ENCODE measurements at places on chromosomes 5 and 9.

DNA sequence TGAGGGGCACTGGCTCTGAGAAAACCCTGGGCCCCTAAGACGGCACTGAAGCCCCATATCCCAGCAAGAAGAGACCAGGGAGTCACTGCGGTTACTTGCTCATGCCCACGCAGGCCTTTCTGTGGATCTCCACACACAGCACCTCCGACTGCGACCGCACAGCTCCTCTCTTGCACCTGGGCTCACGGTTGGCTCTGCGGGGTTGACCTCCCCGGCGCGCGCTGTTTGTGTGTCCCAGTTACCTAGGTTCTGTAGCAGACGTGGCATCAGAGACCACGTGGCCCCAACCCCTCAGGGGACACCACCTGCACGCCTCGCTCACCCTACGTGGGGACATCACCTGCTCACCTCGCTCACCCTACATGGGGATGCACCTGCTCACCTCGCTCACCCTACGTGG lies 12.7 kb downstream of the LPCAT1 start:
- no peak for DNase-seq

DNA sequence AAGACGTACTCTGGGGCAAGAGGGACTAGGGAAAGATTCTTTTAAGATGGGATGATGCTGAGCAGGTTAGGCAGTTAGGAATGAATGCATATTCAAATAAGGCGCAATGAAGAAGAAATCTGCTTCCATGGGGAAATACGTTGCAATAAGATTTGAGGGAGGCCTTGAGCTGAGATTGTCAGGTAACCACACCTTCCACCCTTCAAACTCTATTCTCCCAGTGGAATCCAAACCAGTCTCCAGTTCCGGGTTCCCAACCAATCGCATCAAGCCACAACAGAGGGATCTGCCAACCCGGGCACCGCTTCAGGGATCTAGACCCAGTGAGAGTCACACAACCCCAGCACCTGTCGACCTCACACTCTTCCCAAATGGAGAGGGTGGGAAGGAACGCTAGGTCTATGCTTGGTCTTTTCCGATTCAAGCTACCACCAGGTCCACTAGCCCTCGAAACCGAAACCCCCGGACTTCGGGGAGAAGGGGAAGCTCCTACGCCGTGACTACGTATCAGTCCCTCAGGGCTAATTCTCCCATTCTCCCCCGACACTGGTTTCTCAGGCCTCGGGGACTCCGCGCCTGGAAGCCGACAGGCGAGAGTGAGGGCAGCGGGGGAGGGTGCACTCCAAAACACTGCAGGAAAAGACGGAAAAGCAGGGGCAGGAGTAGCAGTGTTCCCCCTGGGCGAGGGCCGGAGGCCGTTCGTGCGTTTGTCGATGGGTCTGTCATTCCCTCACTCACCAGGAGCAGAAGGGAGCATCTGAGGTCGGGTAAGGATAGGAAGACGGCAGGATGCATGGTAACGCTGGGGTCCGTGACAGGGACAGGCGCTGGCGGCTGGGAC lies 534 bp downstream of the ERP44 start:
- peak; percentile 35 for DNase-seq

- DNase-seq, result peak; percentile 39
Measured at GRCh38 chr9:21711504-21711903, 90.9 kb upstream of the MTAP start.

GRCh38 chr9:33135470-33135958 lies 31.6 kb downstream of the B4GALT1 start:
- DNase-seq, result no peak

DNA sequence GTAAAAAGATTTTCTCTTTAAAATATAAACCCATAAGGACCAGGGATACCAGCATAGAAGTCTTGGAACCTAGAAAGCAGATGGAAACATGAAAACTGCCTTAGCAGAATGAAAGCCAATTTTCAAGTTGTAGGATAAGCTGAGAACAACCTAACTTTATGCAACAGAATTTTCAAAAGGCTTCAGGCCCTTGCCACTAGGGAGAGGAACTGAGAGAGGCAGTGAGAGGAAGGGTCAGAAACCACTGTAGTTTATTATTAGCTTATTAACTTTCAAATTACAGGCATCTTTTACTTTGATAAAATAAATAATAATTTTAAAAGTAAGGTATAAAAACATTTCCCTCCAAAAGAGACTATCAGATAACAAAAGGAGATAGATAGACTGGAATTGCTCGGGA lies 33.4 kb downstream of the FAM81B start:
- no peak for DNase-seq

DNA sequence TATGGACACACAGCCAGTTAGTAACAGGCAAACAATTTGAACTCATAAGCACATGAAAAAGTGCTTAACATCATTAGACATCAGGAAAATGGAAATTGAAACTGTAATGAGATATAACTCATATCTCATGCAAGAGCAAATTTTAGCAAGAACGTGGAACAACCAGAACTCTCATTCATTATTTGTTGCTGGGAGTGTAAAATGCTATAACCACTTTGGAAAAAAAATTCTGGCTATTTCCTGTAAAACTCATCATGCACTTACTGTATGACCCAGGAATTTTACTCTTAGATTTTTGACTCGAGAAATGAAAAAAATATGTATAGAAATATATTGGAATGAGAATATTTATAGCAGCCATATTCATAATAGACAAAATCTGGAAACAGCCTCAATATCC lies 205.7 kb upstream of the PUM3 start:
- DNase-seq, result no peak

DNA sequence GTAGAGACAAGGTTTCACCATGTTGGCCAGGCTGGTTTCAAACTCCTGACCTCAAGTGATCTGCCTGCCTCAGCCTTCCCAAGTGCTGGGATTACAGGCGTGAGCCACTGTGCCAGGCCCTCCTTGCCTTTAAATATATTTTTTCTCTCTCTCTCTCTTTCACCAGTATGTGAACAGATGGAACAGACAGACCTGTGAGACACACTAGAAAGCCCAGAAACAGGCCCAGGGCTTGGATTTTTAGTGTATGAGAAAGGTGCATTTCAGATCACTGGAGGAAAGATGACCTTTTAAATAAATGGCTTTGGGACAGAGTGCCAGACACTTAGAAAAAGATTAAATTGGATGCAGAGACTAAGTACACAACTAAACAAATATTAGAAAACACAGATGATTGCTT lies 3.1 kb downstream of the RASGEF1C start:
- no peak for DNase-seq

DNA sequence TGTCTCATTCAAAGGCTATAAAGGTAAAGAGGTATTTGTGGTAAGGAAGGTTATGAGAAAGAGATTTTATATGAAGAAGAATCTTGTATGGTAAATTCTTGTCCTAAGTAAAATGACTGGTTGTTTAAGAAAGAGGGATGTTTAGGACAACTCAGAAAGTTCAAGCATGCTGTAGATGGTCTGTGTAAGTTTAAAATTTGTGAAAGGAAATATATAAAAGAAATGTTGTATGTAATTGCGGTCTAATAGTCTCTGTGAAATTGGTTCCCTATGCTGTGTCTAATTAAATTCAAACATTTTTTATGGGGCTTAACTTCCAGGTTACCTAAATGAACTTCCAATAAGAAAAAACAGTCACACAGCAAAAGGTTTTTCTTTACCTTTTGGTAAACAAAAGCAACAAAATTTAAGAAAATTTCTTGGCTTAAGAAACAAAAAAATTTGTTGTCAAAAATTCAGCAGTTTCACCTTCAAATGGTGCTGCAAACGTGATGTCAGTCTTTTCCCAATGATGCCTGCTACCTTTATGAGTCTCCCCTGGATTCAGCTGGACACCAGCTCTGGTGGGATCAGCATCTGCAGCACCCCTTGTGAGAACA lies 83.0 kb upstream of the FCN1 start:
- DNase-seq, result no peak

GRCh38 chr5:178081571-178082243 lies 31.6 kb upstream of the N4BP3 start:
- DNase-seq, result no peak

- no peak for DNase-seq
Measured at GRCh38 chr9:135973277-135974219, 12.4 kb upstream of the UBAC1 start.

GRCh38 chr5:92401-93220 lies 643 bp downstream of the PLEKHG4B start:
- no peak for DNase-seq

DNA sequence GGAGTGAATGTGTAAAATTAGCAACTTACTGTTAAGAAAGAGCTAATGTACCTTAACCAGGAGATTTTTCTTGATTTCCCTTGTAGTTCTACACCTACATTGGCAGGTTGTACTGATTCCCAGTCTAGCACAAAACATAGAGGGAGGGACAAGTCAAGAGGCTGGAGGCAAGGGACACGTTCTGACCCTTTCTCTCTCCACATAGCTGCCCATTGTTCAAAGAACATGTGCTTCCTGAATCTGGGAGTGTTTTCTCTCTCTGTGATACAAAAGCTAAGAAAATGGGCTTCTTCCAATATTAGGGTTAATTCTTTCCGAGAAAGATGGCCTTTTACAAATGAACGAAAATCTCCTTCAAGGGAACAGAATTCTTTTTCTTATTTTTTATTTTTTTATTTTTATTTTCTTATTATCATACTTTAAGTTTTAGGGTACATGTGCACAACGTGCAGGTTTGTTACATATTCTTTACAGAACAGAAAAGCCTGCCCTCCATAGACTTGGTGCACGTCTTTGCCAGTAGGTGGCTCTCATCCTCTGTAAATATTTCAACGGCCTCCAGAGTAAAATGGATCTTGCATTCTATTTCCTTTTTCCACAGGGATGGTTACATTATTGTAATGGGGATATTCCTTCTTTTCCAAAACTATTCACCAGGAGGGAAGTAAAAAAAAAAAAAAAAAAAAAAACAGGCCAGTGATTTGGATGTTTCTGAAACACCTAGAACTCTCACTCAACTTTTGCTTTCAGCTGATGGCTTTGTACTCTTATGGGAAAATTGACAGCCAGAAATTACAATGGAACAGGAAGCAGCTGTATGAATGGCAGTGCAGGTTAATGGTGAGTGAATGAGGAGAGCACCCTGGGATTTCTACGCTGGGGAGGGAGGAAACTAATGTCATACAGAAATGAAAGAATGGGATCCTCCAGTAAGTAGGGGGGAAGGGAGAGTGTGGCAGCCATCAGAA lies 13.1 kb upstream of the IFNA5 start:
- DNase-seq, result peak; percentile 49

- DNase-seq, result no peak
Measured at GRCh38 chr9:36164372-36164771, 4.8 kb upstream of the CCIN start.

- no peak for DNase-seq
Measured at GRCh38 chr9:93958121-93958818, 3.1 kb upstream of the BARX1 start.

DNA sequence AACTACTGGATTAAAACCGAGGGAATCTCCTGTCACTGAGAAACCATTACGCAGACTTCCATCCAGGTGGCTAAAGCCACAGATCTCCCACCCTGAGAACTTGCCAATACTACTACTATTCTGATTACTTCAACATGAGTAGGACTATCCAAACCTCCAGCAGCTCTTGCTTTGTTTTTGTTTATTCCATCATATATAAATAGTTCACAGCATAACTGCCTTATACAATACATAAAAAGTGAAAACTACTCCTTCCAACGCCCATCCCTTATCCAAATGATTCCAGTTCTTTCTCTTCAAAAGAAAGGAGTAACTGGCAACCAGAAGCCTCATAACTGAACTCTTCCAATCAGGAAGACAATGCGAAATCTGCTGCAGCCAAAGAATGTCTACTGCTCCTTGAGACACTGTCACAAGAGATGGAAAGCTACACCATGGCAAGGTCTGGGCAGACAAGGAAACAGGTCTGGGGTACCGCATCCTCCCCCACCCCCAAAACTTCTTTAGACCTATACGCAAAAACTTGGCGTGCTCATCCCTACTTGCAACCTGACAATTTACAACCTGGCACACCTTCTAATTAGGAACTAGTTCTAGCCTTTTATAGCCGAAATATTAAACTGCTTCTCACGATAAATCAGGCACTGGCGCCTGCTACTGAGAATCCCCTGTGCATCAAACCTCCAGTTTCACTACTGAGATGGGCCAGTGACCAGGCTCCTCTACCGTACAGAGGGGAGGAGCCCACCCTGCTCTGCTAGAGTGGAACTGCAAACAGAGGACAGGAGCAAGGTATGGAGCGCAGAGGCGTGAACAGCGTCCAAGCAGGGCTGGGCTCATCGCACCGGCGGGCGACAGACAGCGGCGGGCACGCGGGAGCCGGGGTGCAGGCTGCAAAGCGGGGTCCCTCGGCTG lies 986 bp downstream of the PLPP1 start:
- peak; percentile 33 for DNase-seq

DNA sequence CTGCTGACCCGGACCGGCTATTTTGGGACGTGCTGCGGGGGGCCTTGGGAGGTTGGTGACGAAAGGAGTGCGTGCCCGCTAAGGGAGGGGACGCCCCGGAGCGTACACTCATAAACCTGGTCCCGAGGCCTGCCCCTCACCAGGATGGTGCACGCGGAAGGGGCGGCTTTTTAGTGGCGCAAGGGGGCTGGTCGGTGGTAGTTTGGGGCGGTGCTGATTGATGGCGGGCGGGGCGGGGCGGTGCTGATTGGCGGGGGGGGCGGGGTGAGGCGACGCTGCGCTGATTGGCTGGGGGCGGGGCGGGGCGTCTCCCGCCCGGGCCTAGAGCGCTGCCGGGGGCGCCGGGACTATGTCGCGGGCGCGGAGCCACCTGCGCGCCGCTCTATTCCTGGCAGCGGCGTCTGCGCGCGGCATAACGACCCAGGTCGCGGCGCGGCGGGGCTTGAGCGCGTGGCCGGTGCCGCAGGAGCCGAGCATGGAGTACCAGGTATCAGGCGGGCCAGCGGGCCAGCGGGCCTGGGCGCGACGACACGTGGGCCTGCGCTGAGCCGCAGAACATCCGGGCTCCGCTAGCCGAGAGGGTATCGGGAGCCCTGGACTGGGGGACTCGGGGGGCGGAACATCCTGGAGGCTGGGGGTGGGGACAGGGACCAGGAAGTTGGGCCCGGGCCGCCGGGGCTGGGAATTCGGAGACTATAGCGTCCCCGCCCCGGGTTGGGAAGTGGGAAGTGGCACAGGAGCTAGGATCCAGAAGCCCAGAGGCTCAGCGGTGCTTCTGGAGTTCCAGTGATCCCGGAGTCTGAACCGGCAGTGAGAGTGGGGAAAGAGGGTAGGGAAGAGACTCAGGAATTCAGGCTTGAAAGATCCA lies at the start of gene FPGS:
Gene FPGS (plus strand): TSS at position 307 of the 868 bp plus-strand sequence. CDS start 43 bp downstream, at position 350.
- peak; percentile 88 for DNase-seq

DNA sequence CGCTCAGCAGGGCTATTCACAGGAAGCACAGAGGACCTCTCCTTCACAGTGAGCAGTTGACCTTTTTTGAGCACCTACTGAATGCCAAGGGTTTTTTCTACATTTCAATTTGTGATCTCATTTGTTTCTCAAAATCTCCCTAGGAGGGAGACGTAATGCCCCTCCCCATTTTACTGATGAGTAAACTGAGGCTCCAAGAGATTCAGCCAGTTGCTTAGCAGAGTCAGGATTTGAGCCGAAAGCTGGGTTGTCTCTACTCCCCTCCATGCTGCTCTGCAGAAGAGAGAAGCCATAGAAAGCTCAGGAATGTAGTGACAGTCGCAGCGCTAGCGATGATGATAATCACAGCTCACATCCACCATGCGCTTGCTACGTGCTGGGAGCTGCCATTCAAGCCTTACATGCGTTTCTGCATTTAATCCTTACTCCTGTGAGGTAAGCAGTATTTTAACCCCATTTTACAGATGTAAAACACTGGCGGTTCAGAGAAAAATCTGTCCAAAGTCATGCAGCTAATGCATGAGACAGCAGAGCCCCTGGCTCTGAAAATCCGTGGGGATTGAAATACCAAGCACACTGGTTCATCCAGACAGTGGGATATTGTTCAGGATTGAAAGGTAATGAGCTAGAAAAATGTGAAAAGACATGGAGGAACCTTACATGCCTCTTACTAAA lies 33.8 kb downstream of the ERGIC1 start:
- DNase-seq, result no peak

GRCh38 chr5:109006129-109006528 lies 258.4 kb downstream of the FER start:
- no peak for DNase-seq

Data from AG10803 (cell line).